ENCODE measurements at places on chromosomes 5 and 9.

- DNase-seq, result no peak
Measured at GRCh38 chr9:22469928-22470544, 23.4 kb downstream of the DMRTA1 start.

GRCh38 chr5:68911840-68912690 is 181.7 kb upstream of the SLC30A5 start:
- no peak for DNase-seq

DNA sequence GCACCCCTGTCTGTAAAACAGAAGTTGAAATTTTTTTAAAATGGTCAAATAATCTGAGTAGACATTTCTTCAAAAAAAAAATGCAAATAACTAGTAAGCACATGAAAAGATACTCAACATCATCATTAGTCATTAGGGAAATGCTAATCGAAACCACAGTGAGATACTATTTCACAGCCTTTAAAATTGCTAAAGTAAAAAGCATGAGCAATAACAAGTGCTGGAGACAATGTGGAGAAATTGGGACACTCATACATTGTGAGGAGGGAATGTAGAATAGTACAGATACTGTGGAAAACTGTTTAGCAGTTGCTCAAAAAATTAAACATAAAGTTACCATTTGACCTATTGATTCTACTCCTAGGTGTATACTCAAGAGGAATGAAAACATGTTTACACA is 58.4 kb upstream of the RUSC2 start:
- no peak for DNase-seq

DNA sequence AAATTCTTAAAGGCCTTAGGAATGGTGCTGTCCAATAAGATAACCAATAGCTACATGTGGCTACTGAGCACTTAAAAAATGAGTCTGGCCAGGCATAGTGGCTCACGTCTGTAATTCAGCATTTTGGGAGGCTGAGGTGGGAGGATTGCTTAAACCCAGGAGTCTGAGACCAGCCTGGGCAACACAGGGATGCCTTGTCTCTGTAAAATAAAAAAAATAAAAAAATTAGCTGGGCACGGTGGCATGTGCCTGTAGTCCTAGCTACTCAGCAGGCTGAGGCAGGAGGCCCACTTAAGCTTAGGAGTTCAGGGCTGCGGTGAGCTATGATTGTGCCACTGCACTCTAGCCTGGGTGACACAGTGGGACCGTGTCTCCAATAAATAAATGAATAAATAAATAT is 1.3 kb upstream of the SLC22A5 start:
- no peak for DNase-seq

DNA sequence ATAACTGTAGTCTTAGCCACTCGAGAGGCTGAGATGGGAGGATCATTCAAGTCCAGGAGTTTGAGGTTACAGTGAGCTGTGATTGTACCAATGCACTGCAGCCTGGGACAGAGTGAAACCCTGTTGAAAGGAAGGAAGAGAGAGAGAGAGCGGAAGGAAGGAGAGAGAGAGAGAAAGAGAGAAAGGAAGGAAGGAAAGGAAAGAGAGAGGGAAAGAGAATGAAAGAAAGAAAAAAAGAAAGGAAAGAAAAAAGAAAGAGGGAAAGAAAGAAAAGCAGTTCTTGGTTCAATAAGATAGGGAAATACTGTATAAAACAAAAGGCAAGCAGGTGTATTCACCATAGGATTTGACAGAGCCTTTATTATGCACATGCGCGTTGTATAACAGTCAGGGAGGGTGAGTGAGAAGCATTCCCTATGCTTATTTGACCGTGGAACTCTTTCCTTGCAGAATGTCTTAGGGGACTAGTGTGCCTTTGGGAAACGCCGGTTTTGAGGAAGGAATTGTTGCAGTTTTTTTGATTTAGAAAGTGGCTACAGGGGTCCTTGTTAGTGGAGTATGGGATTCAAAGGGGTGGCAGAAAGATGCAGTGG is 42.0 kb downstream of the GSN start:
- DNase-seq, result no peak

- DNase-seq, result no peak
Measured at GRCh38 chr5:147437161-147437596, 72.7 kb downstream of the DPYSL3 start.

DNA sequence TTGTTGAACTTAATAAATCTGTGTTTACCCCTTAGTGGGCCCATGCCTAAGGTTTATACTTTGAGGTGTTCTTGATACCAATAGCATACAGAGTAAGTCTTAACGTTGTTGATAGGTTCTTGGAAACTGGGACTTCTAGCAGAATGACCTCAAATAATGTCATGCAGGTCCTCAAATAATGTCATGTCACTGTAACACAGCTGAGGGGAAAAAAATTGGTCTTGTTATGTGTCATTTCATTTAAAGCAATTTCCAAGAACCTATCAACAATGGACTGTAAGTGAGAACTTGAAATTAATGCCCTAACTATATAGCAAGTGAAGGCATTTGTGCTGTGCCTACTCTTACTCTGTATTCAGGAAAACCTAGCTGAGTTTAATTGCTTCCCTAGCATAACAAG is 7.2 kb downstream of the DNAJA1 start:
- no peak for DNase-seq

- no peak for DNase-seq
Measured at GRCh38 chr9:115636596-115636995, 517.0 kb upstream of the PAPPA start.

- no peak for DNase-seq
Measured at GRCh38 chr5:98605426-98605825, 168.0 kb upstream of the RGMB start.

- no peak for DNase-seq
Measured at GRCh38 chr5:18105449-18105848, 471.2 kb downstream of the TAF11L14 start.

DNA sequence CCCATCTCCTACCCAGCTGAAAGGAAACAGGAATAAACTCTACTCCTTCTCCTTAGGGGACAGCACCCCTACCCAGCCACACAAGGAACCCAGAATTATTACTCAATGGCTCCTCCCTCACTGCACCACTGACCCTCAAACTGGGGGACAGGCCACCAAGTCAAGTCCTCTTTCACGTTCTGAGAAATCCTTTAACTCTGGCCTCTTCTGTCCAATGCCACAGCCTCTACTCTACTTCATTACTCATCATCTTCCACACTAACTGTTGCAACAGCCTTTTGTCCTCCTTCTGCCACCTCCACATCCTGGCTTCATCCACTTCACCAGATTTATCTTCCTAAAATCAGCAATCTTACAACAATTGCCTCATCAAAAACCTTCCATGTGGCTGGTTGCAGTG is 6.8 kb downstream of the TTC39B start:
- DNase-seq, result no peak

DNA sequence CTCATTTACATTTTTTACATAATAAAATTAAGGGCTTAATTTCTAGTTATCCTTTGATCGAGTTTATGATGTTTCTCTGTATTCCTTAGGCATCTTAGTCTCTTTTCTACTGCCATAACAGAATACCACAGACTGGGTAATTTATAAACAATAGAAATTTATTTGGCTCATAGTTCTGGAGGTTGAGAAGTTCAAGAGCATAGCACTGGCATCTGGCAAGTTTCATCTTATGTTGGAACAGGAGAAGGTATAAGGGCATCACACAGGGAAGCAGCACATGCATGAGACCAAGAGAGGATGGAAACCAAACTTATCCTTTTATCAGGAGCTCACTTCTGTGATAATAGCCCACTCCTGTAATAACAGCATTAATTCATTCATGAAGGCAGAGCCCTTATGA is 284.9 kb upstream of the COX7C start:
- DNase-seq, result no peak

DNA sequence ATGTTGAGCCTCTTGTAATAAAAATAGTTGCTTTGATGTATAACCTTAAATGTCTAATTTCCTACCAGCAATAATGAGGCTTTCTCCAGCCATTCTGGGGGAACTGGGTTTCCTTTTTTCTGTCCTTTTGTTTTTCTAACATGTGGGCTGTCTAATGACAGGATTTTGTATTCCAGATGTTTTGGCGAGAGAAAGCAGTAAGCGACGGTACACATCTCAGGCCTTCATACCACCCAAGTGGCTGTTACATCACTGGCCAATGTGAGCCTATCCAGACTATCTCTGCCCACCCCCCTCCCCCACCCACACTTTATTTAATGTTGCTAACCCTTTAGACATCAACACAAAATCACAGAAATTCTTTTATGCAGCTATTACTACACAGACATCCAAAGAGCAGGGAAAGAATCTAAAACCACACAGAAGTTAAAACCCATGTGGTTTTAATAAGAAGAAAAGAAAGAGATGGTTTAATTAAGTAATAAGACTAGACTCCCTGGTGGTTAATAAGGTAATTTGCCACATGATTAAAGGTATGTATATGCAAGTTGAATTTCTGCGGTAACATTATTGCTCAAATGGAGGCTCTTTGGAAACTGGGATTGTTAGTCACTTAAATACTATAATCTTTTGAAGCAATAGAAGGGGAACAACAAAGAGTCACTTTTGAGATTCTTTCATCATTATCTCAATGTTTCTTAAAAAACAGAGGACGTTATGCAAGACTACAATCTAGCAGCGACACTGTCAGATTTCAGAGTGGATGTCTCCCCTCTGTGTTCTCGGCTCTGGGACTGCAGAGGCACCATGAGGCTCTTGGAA is 365.1 kb downstream of the ENC1 start:
- DNase-seq, result no peak

DNA sequence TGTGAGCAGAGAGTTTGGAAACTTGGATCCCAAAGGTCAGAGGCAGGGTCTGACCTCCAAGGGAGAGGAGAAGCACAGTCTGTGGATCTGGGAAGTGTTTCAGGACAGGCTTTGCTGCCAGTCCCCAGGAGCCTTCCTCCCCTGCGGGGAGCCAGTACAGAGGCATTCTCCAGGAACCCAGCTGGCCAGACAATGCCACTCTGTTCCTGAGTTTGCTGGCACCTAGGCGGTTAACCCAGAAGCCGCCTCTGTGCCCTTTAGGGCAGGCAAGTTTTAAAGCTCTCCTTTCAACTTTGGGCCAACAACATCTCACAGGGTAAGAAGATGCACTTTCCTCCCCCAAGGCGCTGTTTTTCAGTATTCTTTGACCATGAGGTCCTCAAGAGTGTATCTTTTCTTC is 37.0 kb upstream of the FGF1 start:
- no peak for DNase-seq

- no peak for DNase-seq
Measured at GRCh38 chr9:32647671-32648070, 12.2 kb upstream of the TAF1L start.

GRCh38 chr5:137734962-137735554 is 831 bp downstream of the KLHL3 start:
- DNase-seq, result no peak

DNA sequence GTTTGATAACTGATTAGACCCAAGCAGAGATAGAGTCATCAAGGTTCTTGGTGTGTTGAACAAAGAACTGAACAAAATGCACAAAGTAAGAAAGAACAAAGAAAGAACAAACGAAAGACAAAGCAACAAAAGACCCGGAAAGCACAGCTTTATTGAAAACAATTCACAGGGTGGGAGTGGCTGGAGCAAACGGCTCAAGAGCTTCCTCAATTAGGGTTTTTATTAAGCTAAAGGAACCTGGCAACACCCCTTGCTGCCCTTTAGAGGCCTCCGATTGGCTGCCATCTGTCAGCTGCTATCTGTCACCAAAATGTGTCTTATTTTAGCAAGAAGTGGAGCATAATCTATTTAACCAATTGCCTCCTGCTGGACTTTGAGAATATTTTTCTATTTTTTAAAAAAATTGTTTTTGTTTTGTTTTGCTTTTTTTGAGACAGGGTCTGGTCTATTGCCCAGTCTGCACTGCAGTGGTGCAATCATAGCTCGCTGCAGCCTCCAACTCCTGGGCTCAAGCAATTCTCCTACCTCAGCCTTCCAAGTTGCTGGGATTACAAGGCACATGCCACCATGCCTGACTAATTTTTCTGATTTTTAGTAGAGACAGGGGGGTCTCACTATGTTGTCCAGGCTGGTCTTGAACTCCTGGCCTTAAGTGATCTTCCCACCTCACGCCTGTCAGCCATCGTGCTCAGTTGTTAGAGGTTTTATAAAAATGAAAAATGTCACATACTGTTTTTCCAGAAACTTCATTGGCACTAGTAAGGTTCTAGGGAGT is 7.7 kb upstream of the ABO start:
- no peak for DNase-seq

GRCh38 chr5:177540438-177540837 is 13.9 kb downstream of the FAM193B start:
- DNase-seq, result no peak

GRCh38 chr9:130839132-130840111 is 4.4 kb downstream of the ABL1 start:
- DNase-seq, result no peak

DNA sequence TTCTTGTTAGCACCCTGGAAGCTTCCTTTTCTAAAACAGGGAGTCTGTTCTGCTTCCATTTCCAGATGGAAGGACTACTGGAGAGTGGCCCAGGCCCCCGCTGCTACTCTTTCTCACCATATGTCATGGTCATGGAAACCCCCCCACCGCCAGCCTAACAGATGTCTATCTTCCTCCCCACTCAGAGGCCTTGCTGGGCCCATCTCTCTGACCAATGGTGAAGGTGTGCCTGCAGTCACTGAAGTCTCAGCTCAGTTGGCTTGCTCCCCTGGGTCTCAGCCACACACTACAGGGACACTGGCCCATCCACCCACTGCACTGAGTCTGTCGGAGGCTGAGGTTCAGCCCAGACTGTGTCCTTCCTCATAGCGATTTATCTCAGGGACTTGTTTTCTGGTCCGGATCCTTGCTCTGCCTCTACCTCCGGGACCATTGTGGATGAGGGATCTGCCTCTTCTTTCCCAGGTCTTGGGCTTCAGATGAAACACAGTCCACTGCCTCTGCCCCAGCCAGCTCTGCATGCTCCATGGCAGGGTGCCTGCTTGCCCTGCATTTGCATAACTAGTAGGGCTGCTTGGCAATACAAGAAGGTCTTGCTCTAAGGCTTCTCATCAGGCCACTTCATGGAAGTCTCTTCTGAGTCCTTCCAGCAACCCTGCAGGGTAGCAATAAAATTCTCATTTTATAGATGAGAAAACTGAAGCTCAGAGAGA is 30.8 kb downstream of the GALNT12 start:
- no peak for DNase-seq

DNA sequence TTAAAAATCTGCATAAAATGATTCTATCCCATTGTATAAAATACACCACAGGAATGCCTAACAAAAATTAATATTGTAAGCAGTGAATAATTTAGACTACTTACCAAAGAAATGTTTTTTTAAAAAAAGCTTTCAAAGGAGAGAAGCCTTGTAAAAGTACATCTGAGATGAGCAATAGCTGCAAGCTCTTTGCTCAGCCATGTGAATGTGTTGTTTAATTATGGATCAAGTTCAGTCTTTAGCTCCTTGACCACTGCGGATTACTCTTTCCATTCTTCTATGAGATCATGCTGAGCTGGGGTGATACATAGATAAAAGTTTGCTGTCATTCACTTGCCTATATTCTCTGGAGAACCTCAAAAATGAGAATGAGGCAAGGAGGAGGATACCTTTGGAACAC is 782.4 kb upstream of the ZNF608 start:
- DNase-seq, result no peak

DNA sequence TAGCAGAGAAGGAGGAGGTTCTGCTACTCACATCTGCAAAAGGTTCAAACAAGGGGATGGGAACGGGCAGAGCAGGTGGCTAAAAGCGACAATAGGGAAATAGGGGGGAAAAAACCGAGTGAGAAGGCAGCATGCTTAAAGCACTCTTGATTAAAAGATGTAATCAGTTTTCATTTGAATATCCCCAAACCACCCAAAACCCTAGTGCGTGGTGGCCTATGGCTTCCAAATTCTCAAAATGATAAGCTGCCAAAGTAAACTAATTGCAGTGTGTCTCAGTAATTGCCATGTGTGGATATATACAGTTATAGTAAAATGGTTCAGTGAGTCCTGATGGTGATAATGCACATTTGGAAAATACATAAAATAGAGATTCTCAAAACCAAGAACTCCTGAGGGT is 315.2 kb upstream of the RFX3 start:
- DNase-seq, result no peak

Data from T follicular helper cell (primary cell).